ENCODE measurements at places on chromosomes 12 and 14.

DNA sequence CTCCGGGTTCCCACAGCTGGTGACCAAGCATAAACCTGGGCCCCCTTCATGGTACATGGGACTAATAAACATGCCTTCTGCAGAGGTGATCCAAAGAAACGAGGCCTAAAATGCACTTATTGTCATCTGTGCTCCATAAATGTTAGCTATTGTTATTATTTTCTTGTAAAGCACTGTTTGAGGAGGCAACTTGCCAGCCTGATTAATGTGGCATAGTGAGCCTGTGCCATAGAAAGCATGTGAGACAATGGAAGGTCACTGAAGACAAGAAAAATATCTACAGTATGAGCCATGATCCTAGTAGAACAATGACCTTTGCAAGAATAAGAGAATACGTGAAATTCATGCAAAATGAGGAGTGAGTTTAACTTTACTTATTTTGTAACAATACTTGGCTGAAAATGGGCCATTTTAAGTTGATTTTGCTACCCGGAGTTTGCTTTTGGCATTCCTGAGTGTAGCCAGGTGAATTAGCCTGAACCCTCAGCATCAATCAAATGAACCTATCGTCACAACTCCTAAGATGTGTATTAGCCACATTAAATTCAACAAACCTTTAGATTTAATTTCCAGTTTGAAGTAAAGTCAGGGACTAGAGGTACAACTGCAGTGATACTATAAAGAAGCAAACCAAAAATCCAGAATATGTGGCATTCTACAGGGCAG lies 52.2 kb downstream of the CPM start:
- DNase-seq, result no peak

DNA sequence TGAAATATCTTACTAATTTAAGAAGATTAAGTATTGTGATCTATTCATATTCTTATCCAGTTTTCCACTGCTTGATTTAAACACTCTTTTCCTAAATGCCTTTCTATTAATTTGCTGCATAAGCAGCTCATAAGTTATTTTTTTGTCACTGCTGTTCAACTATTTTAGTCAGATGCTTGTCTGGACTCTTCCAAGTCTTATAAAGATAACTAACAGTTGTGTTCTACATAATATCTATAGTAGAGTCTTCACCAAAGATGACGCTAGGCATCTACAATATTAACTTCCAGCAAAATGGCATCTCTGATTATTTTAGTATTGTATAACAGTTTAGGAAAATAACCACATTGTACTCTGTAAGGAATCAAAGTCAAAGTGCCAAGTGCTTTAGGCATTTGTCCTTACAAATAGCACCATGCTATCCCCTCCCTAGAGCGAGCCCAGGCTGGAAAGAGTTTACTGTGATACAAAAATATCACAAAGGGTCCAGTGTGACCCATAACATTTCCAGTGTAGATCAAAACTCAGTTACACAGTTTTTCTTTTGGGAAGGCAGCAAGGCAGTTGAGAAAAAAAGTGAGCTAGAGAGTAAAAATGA lies 98.2 kb downstream of the DENND5B start:
- DNase-seq, result no peak

DNA sequence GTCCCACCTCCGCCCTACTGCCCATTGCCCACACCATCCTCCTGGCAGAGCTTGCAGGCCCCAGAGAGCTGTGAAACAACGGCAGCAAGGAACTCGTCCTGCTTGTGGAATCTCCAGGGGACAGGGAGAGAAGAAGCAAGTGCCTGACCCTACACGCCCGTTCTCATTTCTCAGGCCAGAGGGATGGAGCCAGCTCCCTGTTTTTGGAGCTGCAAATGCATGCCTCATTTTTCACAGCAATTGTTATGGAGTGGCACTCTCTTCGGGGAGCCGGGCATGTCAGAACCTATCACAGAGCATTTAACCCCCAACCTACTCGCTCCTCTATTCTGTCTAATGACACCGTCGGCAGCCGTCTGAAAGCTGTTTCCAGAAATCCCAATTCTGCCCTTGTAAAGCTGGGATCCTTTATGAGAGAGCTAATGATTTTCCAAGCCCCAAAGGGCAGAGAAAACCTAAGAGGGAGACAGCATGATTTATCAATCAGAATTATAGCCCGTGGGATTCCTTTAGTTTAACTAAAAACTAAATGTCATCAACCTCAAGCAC lies 222.3 kb upstream of the NOS1 start:
- no peak for DNase-seq

- no peak for DNase-seq
Observed at GRCh38 chr14:64646103-64646502, 58.1 kb upstream of the PLEKHG3 start.

DNA sequence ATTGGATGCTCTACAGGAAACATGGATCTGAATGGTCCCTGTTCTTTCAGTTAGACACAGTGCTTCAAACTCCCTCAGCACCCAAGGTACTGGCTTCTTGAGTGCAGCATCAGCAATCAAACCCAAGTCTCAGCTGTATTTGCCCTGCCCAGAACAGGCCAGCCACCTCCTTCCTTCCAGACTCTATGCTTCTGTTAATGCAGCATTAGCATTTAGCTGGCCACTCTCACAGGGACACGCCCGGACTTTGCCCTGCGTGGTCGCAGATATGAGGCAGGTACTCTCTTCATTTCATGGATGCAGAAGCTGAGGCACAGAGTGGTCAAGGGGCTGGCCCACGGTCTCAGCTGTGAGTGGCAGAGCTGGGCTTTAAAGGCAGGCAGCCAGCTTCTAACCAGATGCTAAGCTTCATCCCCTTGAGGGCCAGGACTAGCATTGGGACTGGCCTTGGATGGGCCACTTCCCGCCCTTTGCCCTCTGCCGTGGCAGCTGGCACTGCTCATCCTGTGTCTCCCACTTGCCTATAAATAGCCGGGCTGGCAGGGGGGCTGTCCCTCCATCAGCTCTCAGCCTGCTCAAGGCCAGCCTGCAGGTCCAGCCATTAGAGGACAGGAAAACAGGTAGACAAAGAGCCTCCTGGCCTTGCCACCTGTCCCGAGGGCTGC lies 1.5 kb upstream of the SLC25A47 start:
- DNase-seq, result no peak

DNA sequence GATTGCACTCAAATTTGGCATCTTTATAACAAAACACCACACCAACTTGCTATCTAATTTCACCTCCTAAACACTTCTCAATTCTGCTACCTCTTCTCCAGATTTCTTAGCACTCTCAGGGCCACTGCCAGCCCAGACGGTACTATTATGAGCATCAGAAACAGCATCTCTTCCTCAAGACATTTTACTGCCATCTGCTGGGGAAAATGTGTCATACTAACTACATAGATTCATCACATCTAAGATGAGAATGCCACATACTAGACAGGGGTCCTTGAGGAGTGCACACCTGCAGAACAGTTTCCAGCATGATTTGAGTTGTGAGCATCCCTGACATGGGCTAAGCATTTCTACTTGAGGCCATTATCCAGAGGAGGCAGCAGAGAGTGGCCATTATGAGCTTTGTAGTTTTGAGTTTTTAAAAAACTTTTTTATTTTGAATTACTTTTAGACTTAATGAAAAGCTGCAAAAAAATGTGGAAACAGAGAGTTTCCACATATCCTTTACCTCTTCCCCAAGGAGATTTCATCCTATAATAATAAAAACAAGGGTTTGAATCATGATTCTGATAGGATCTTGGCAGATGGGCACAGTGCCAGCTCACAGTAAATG lies 15.1 kb upstream of the GRIP1 start:
- DNase-seq, result peak; percentile 16

GRCh38 chr12:14905269-14906004 lies 19.8 kb upstream of the MGP start:
- no peak for DNase-seq

DNA sequence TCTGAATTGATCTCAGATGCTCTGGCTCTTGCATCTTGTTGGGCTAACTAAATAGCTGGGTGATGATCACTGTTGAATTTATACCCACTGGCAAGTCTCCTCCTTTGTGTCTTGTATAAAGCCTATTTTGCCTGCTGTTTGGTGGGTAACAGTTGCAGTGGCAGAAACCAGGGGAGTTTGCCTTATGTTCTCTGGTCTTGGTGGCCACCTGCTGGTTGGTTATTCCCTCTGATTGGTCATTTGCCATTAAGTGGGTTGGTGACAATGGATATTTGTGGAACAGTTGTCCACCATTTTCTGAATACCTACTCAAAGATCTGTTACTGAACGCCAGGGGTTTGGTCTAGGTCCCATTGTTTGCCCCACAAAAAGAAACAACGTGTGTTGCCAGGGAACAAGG lies 52.1 kb downstream of the AVPR1A start:
- DNase-seq, result no peak

DNA sequence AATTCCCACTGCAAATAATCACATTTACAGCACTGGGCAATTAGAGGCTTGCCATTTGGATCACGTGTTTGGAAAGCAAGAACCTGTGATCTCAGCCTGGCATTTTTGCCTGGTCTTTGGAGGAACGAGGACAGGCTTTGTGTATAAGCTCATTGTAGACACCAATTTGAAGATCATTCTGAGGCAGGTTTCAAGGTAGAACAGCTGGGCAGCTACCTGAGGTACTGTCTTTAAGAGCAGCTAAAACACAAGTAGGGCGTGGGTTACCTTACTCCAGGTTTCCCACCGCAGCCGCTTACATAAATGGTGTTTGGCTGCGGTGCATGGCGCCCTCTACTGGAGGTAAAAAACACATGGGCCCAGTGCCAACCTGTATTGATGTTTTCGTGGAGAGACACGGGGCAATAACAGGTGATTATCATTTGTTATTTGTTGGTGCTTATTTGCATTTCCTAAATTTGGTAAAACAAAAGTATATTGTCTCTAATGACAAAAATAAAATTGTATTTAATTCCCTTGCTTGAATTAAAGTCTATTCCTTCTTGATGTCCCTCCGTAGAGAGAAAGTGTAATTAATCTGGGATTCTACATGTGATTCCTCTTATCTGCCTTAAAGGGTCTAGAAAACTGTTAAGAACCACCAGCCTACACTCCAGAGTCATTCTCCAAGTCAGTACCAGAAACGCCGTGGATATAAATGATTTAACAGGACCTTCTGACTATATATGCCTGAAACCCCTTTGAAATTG lies 69.7 kb downstream of the SVOP start:
- DNase-seq, result peak; percentile 22

GRCh38 chr14:75803765-75804164 lies 142.7 kb downstream of the TTLL5 start:
- no peak for DNase-seq

- no peak for DNase-seq
Observed at GRCh38 chr14:50530794-50531365, 1.5 kb downstream of the MAP4K5 start.

DNA sequence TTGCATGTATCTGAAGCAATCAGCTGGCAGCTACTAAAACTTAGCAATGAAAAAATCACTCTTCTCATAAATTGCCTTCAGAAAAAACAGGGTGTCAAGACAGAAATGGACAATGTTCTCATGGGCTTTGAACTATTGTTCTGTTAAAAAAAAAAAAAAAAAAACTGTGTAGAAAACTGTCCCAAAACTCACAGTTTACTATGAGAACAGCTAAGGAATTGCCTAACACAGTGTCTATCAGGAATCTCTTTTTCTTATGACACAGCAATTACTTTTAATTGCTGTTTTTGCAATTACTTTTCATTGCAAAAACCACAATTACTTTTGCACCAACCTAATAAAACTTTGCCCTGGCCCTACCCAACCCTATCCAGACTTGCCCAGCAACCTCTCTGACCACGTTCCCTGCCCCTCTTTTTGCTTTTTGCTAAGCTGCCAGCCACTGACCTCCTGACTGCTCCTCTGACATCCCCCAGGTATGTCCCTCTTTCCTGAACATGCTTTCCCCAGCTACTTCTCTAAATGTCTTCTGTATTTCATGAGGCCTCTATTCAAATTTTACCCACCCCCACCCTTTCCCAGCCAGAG lies 68.0 kb upstream of the SLCO1C1 start:
- no peak for DNase-seq

DNA sequence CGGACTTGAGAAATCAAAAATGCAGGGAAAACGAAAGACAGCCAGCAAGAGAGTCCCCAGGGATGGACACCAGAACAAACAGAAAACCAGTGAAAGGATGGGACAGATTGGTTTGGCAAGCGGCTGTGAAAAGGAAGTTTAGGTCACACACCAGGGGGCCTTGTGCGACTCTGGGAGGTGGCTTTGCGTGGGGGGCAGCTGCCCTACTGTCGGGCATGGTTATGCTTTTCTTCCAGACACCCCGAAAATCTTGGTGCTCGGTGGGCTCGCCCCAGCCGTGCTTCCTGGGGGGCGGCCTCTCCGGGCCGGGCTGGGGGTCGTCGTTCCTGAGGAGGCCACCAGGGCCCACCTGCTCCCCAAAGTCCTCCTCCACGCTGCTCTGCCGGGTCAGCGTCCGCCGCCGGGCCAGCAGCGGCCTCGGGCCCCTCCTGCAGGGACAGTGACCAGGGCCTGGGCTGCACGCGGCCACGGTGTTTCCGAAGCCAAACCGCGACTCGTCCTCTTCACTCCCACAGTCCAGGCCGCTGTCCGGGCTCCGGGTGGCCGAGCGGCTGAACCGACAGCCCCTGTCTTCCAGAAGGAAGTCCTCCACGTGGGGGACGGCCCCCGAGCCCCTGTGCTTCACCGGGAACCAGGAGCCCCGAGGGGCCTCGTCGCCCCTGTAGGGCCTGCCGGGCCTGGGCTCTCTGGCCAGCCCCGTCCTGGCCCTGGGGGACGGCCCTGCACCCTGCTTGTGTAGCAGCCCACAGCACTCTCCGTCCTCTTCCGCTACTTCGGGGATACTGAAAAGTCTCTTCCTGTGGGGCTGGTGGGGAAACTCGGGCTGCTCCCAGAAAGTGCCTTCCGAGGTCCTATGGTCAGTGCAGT lies 86.5 kb downstream of the PIWIL1 start:
- DNase-seq, result no peak

- DNase-seq, result no peak
Observed at GRCh38 chr12:30323008-30323407, 372.7 kb downstream of the IPO8 start.

GRCh38 chr14:93970965-93971634 lies 5.3 kb downstream of the ASB2 start:
- no peak for DNase-seq

DNA sequence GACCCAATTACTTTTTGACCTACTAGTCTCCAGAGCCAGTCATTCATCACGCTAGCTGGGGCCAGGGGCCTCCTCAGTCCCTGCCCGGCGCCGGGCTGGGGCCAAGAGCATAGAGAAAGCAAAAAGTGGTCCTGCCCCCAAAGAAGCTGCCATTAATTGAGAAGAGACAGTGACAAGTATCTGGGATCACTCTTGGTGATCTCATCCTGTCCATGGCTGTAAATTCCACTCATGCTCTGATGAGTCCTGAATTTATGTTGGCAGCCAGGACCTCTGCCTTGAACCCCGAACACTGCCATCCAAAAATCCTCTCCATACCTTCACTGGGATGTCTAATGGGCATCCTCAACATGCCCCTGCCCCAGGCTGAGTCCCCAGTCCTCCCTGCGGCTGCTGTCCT lies 34.4 kb upstream of the DLK1 start:
- DNase-seq, result no peak
